ENCODE measurements at places on chromosomes 4 and X. TPM values are rescaled to one million over a fixed set of nuclear protein-coding genes. Genes with fewer than 3 reads are reported as not detected.

GDPD2 gene
- 0.09 TPM for total RNA-seq

DNA sequence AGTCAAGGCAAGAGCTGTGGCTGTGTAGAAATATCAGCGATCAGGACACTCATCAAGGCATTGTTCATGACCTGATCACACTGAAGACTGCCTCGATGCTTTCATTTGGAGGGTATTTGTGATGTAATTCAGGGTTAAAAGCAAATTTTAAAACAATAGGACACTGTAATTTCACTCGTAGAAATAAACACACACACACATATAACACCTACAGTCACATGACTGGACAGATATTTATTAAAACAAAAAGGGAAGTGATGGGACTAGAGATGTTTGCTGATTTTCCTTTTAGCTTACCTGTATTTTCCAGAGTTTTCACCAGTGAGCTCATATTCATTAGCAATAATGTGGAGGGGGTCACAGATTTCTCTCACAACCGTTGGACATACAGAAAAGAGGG is 51.1 kb upstream of the KDR start:
- no peak for DNase-seq
- H3K27ac ChIP-seq: no peak overlapping the region
- H3K27me3 ChIP-seq: no peaks in the 10 kb centered on the region
- no peaks in the 10 kb centered on the region for H3K36me3 ChIP-seq
- no peak overlapping the region for H3K4me3 ChIP-seq

STEEP1 gene
- total RNA-seq: 33.0 TPM

DNA sequence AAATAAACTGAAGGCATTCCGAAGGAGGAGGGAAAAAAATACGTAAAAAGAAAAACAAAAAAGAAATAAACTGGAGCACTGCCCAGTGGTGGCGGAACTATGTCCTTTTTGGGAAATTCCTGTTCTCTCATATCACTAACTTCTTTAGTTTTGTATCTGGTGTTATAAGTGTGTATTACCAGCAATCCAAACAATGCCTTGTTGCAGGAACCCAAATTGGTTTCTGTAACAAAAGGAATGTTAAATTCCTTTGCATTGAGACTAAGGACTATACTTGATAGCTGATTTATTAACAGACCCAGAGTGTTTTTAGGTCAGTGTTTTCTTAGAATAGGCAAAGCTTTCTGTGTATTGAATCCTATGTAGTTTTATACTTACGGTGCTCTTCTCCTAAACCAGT is 6.6 kb downstream of the CCNG2 start:
- no peak overlapping the region for H3K27ac ChIP-seq
- H3K27me3 ChIP-seq: no peaks in the 10 kb centered on the region
- H3K4me3 ChIP-seq: no peak overlapping the region
